ENCODE measurements at places on chromosomes 11 and 22.

DNA sequence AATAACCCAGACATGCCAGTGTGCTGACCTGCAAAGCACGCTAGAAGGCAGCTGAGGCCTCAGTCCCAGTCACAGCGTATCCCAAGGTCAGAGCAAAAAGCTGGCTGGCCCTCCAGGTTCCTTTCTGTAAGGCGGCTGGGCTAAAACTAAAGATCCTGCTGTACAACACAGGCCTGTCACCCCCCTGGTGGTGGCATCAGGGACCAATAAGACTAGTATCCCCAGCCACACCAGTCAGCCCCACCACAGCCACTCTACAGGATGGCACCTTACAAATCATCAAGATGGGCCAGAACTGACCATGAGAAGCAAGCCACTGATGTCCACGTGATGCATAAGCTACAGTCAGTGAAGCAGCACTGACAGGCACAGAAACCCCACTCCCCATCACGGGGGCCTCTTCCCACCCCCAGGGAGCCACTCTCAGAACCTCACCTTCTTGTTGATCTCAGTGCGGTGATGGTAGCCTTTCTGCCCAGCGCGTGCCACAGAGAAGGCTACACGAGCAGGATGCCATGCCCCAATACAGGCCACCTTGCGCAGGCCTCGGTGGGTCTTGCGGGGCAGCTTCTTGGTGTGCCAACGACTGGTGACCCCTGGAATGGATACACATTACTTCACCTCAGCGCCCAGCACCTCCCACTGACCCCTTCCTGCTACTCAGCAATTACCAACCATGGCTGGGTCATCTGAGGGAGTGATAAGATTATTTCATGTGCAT, 5.0 kb downstream of the RPL3 start:
- no peak for DNase-seq

GRCh38 chr11:1208394-1209261, 14.2 kb upstream of the MUC5B start:
- no peak for DNase-seq

GRCh38 chr22:22042599-22043295, 60.2 kb upstream of the TOP3B start:
- DNase-seq: no peak

- DNase-seq: no peak
Observed at GRCh38 chr11:102266099-102266498, 51.2 kb upstream of the BIRC3 start.

GRCh38 chr11:31106968-31107576, 262.5 kb downstream of the DCDC1 start:
- DNase-seq: peak; percentile 43

Measured in nucleus accumbens (tissue), 56 donors.